CD4-positive, alpha-beta T cell treated with Interleukin-10 for 1 hour (primary cell): ENCODE measurements at places on chromosomes 2 and 18.

GRCh38 chr18:58183226-58183625 lies 139.2 kb downstream of the NEDD4L start:
- no peak for DNase-seq

DNA sequence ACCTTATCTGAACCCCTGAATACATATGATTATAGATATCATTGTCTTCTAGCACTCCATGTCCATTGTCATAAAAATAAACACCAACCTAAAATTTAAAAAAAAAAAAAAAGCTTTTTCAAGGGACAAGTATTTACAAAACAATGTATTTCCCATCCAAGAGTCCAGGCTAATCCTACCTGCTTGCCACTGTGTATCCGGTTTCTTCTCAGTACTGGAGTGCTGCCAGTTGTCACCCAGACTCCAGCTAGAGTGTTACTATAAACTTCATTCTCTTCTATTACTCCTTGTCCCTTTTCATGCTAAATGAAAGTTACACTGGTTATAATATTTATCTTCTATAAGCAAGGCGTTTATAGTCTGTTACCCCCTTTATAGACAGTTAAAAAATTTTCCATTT lies 35.8 kb downstream of the MSH6 start:
- no peak for DNase-seq

DNA sequence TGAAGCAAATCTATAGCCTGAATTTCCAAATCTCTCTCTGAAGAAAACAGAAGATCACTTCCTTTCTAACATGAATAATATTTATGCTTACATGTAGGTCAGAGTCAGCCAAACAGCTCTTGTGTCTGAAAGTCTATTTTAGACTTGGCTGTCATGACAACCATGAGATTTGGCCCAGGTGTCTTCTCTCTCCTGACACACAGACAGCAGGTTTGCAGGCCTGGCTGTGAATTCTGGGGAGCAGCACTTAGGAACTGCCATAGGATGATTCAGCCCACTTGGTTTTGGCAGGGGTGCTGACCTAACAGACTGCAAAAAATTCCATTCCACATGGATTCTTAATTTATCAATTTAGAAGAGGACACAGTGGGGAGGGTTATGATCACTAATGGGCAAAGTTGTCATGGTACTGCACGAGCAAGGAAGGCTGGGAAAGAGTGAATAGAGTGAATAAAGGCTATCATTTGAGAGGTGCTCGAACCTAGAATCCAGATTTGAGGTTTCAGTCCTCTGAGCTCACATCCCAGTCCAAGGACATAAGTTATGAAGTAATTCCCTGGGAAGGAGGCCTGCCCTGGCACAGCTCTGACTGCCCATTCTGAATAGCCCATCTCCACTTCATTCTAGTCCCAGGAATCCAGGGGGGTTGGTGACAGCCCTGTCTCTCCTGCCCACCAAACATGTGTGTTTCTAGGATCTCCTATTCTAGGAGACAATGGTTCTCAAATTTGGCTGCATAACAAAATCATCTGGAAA lies 453.9 kb upstream of the TRIB2 start:
- DNase-seq: peak; percentile 14

DNA sequence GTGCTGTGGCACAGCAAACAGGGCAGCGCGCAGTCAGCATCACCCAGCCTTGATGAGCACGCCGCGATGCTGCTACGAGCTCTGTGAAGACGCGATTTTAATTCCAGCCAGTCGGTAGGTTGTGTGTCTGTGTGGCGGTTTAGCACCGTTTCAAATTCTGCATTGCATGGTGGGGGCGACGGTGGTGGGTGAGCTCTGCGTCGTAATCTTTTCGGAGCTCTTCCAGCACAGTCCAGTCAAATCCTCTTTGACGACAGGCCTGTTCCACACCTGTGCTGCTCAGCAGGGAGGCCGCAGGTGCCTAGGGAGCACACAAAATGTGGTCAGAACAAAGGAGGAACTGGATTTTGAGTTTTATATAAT lies 8.6 kb downstream of the ALLC start:
- DNase-seq: no peak

DNA sequence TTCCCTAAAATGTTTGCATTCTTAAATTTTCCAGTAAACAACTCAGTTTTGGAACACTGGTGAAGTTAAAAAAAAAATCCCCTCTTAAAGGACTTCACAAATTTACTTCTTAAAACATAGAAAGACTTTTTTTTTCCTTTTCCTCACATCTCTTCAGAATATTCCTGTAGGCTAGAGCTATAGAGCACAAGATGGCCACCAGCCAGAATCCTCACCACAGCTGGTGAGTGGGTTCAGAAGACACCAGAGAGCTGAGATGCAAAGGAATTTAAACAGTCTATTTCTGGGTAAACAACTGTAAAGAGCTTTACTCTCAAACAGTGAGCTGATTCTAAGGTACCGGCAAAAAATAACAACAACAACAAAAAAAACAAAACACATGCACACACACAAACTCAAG lies 252.8 kb downstream of the LRP1B start:
- no peak for DNase-seq

- no peak for DNase-seq
These were observed 240.6 kb upstream of the CXCR4 start for GRCh38 chr2:136358576-136358975.

DNA sequence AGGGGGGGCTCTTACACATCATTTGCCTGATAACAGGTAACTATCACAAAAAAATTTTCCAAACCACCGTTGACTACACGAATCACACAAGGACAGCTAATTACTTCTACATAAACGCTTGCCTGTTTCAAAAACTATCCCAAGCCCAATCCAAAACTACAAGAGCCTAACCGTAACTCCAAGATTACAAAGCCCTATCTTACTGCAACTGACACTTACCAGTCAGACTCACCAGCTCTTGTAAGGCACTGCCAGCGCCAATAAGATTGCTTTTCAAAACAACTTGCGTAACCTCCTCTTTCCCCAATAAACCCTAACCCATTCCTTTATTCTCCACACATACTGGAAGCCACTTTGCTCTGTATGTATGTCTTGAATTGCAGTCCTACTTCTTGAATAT lies 148.4 kb downstream of the NBAS start:
- no peak for DNase-seq

DNA sequence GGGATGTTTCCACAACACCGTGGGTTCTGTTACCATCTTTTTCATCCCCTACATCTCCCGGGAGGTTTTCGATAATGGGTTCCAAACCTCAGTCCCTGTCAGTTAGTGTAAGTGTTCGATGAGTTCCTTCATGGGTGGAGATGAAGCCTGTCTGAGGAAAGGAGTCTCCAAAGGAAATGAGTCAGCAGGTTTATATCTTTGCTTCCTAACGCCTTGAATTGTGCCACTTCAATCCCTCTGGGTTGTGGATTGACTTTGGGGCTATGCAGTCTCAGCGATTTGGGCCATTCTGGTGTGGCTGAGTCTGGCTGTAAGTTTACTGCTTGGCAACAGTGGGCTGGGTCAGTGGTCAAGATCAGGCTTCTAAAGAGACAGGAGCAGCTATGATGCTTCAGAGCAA lies 1.2 kb downstream of the SERPINB5 start:
- DNase-seq: no peak

DNA sequence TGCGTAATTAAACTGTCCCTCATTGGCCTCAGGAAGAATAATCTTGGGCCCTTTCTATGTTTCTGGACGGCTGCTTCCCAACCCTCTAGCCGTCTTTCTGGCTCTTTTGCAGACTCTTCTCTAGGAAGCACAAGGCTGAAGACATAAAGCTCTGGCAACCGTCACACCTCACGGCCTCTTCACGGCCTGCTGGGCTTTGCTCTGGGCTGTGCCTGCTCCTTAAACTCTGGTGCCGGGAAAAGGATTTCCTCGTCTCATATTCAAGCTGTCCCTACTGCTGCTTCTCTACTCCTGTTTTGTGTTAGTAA lies 36.0 kb upstream of the WIPF1 start:
- no peak for DNase-seq

GRCh38 chr2:18435426-18436037 lies 124.9 kb downstream of the RDH14 start:
- peak; percentile 16 for DNase-seq
